WTC11 (cell line): ENCODE measurements at places on chromosomes 4 and X. TPM values are rescaled to one million over a fixed set of nuclear protein-coding genes. Genes with fewer than 3 reads are reported as not detected.

The ERVMER34-1 gene
- 14.6 to 27.8 TPM (median 24.0 TPM) in 3 replicates for total RNA-seq

DNA sequence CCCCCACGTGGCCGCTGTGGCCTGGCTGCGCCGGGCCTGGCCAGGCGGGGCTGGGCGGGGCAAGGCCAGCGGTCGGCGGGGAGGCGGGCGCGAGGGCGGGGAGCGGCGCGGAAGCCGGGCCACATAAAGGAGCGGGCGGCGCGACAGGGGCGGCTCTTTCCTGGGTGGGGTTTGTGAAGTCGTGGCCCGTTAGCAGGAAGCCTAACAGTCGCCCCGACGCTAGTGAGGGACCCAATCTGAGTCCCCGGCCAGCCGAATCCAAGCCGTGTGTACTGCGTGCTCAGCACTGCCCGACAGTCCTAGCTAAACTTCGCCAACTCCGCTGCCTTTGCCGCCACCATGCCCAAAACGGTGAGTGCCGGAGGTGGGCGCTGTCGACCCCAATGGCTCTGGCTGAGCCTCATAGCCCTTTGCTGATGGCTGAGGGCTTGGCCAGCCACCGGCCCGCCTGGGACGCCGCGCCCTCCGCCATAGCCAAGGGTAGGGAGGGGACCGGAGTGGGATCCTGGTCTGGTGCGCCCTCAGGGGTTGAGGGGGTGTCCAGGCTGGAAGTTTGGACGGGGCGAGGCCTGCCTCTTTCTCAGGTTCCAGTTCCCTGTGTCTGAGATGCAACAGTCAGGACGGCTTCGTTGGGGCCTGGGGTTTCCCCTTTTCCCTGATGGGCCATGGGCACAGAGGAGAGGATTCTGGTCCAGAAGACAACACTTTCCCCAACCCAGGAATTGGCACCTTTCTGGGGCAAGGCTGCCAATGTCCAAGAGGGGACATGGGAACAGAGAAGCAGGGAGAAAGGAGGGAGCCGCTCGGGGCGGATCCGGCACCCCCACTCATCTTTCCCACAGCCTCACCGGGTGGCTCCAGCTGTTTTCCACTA is at the start of gene MSN:
MSN (plus strand) TSS at position 152 of the 874 bp plus-strand sequence; CDS start at position 340, 188 bp downstream.
- peak within 1 kb of the TSS; percentile 79 for H3K4me3 ChIP-seq
- no peaks in the 10 kb centered on the region; the same call in 1 of the 2 replicates for H3K36me3 ChIP-seq
- peaks cover 4% of the 10 kb centered on the region; the same call in 1 of the 2 replicates for H3K27me3 ChIP-seq
- H3K4me1 ChIP-seq, result peaks cover 32% of the 10 kb centered on the region

DNA sequence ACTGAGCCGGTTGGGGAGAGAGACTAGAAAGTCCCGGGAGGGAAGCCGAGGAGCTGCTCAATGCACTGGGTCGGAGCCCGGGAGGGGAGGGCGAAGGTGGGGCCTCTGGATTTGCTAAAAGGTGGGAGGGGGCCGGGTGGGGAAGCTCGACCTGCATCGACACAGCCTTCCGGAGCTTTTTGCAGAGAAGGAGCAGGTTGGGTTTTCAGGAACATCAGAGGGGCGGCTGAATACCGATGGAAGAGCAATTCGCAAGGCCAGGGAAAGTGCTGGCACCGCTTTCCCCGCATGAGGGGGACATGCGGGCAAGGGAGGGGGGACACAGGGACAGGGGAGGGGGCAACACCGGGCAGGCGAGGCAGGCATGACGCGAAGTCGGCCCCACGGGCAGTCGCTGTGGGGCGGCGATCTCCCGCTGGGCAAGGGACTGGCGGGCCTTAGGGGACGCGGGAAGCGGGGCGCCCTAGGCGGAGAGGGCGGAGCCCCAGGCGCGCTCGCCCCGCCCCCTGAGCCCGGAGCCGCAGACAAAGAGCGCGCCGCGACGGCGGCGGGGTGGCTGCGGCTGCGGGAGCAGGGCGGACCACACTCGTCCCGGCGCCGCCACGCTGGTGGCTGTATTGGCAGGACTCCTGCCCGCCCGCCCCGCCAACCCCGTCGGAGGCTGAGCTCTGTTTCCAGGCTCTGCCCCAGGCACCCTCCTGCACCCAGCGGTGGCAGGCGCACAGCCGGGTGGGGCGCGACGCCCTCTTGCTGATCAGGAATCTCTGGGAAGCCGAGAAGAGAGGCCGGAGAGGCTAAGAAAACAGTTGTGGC is 11.6 kb downstream of the PDZD4 start:
- peak overlapping the region; percentile 60 for H3K4me3 ChIP-seq
- H3K4me1 ChIP-seq, result peaks cover 52% of the 10 kb centered on the region
- 0 out of 2 replicates have a peak, but pooled peaks cover 2% of the 10 kb centered on the region for H3K36me3 ChIP-seq
- H3K27me3 ChIP-seq, result no peaks in the 10 kb centered on the region
- peak overlapping the region; percentile 98; the same call in 1 of the 2 replicates for H3K27ac ChIP-seq
- peak; percentile 66 for DNase-seq

DNA sequence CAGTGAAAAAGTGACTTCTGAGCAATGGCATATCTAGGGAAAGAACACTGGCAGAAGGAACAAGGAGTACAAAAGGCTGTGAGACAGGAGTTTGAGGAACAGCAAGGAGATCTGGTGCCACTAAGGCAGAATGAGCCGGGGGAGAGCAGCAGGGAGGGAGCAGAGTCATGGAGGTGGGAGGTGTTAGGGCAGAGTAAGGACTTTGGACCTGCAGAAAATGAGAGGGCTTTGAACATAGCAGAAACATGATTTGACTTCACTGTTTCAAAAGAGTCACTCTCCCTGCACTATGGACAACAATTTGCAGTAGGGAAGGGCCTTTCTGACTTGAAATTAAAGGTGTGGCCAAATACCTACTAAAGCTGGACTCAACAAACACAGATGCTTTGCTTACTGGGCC is 356.2 kb downstream of the ADGRL3 start:
- no peak for DNase-seq
- H3K4me3 ChIP-seq, result no peak overlapping the region
- no peaks in the 10 kb centered on the region for H3K27me3 ChIP-seq
- no peaks in the 10 kb centered on the region for H3K36me3 ChIP-seq

GRCh38 chr4:142778430-142778829 is 67.7 kb downstream of the INPP4B start:
- no peaks in the 10 kb centered on the region for H3K27me3 ChIP-seq
- H3K27ac ChIP-seq, result no peak overlapping the region
- H3K36me3 ChIP-seq, result no peaks in the 10 kb centered on the region
- DNase-seq, result no peak

DNA sequence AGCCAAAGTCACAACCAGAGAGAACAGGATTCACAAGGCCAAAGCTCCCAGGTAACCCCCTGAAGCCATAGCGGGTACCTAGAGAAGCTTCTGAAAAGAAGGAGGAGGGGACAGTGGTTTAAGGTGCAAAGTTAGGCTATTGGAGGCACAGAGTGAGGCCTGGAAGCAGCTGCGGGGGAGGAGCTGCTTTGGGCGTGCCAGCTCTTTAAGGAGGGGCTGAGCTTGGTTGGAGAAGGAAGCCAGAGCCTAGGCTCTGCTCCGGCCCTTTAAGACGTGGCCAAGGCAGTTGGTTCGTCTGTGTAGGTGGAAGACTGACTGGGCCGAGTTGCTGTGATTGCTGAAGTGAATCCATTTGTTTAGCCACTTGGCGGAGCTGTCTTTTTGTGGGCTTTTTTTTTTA is 1.5 kb downstream of the KLF8 start:
- H3K27ac ChIP-seq, result no peak overlapping the region; the same call in 1 of the 2 replicates
- DNase-seq, result peak; percentile 58
- H3K4me1 ChIP-seq, result peaks cover 17% of the 10 kb centered on the region
- H3K4me3 ChIP-seq, result peak overlapping the region; percentile 83
- peaks cover 3% of the 10 kb centered on the region; the same call in 1 of the 2 replicates for H3K36me3 ChIP-seq

- H3K4me3 ChIP-seq, result no peak overlapping the region
- H3K4me1 ChIP-seq, result peaks cover 1% of the 10 kb centered on the region; the same call in 1 of the 2 replicates
- H3K27ac ChIP-seq, result no peak overlapping the region
- DNase-seq, result no peak
Observed at GRCh38 chr4:123606946-123607542, 210.4 kb downstream of the SPRY1 start.

The FGF16 gene
- total RNA-seq, result 1.1 to 1.6 TPM (median 1.3 TPM) in 3 replicates

The UGT2B17 gene
- total RNA-seq, result 0.14 to 0.18 TPM in 2 of 3 replicates, not detected in the other

The MGAT4D gene
- not detected in 3 replicates for total RNA-seq

- DNase-seq, result no peak
- no peak overlapping the region for H3K4me3 ChIP-seq
- H3K27ac ChIP-seq, result no peak overlapping the region
- no peaks in the 10 kb centered on the region for H3K36me3 ChIP-seq
- H3K4me1 ChIP-seq, result peaks cover 6% of the 10 kb centered on the region
- H3K27me3 ChIP-seq, result no peaks in the 10 kb centered on the region; the same call in 1 of the 2 replicates
Observed at GRCh38 chr4:57055886-57056285, 54.3 kb downstream of the IGFBP7 start.

DNA sequence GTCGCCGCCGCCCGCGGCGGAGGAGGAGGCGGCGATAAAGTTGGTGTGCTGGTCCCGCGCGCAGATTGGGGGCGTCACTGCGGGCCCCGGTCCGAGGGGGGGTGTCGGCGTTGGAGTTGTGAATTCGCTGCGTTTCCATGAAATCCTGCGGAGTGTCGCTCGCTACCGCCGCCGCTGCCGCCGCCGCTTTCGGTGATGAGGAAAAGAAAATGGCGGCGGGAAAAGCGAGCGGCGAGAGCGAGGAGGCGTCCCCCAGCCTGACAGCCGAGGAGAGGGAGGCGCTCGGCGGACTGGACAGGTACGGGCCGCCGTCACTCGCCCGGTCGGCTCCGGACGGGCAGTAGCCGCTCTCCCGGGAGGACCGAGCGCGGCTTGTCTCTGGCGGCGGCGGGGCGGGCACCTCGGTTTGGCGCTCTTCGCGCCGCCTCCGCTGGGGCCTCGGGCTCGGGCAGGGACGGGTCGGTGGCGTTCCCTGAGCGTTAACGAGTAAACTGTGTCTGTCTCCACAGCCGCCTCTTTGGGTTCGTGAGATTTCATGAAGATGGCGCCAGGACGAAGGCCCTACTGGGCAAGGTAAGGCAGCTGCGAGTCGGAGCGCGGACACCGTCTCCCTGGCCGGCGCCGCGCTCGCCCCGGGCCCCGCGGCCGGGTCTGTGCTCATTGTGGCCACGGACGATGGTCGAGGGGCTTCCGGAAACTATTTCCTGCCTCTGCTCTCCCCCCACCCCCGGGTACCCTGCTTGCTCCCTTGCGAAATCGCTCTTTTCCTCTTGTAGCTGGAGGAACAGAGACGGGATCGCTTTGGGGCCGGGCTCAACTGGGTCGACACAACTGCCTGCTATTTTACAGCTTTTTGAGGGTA is 658 bp downstream of the KDM6A start:
- peak overlapping the region; percentile 97; the same call in 1 of the 2 replicates for H3K27ac ChIP-seq
- peaks cover 12% of the 10 kb centered on the region for H3K4me1 ChIP-seq
- no peaks in the 10 kb centered on the region for H3K27me3 ChIP-seq

DNA sequence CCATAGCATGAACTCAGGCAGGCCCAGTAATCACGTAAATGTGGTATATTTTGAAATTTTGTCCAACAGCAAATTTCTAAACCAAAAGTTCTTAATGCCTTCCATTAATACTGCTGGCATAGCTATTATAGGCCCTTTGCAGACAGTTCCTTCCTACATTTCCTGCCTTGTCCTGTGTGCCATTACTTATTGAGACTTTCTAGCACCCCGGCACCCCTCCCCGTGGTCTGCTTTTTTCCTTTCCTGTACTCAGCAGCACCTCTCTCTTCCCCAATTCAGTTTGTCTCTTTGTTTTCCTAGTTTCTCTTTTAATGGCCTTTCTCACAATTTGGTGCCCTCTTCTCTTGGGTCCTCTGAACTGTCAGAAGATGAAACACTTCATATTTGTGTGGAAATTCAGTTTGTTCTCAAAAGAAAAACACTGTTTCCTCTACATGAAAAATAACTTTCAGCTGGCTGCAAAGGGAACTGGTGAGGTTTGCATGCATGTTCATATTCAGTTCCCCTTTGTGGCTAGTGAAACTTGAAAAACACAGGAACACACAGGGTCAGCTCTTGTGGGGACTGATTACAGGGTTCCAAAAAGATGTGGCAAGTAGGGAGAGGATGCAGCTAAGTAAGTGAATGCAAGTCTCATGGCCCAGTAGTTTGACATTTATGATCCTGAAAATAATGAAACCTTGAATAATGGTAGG is 17.1 kb downstream of the GPR34 start:
- H3K27me3 ChIP-seq, result no peaks in the 10 kb centered on the region
- no peaks in the 10 kb centered on the region for H3K36me3 ChIP-seq
- peaks cover 48% of the 10 kb centered on the region for H3K4me1 ChIP-seq
- H3K4me3 ChIP-seq, result no peak overlapping the region
- H3K27ac ChIP-seq, result peak overlapping the region; percentile 52

The TREX2 gene
- total RNA-seq, result 0.78 to 1.5 TPM (median 1.0 TPM) in 3 replicates

The NDNF gene
- 2.3 to 2.5 TPM (median 2.4 TPM) in 3 replicates for total RNA-seq

- H3K4me1 ChIP-seq, result peaks cover 45% of the 10 kb centered on the region
- no peak for DNase-seq
- no peaks in the 10 kb centered on the region for H3K27me3 ChIP-seq
- no peaks in the 10 kb centered on the region for H3K36me3 ChIP-seq
- H3K27ac ChIP-seq, result peak overlapping the region; percentile 75
- H3K4me3 ChIP-seq, result no peak overlapping the region
Observed at GRCh38 chr4:40846532-40846931, 96.8 kb downstream of the NSUN7 start.

GRCh38 chr4:151908201-151908600 is 147.4 kb upstream of the GATB start:
- H3K4me3 ChIP-seq, result no peak overlapping the region
- H3K27me3 ChIP-seq, result peaks cover 3% of the 10 kb centered on the region; the same call in 1 of the 2 replicates
- H3K36me3 ChIP-seq, result peaks cover 4% of the 10 kb centered on the region

- peaks cover 3% of the 10 kb centered on the region; the same call in 1 of the 2 replicates for H3K4me1 ChIP-seq
- DNase-seq, result no peak
- no peak overlapping the region for H3K27ac ChIP-seq
- H3K27me3 ChIP-seq, result no peaks in the 10 kb centered on the region
- no peak overlapping the region for H3K4me3 ChIP-seq
- H3K36me3 ChIP-seq, result no peaks in the 10 kb centered on the region
Observed at GRCh38 chr4:7390906-7391636, 43.7 kb downstream of the PSAPL1 start.

- no peak for DNase-seq
- H3K27ac ChIP-seq, result no peak overlapping the region
- peaks cover 39% of the 10 kb centered on the region for H3K4me1 ChIP-seq
- no peak overlapping the region for H3K4me3 ChIP-seq
- peaks cover 80% of the 10 kb centered on the region for H3K27me3 ChIP-seq
- no peaks in the 10 kb centered on the region for H3K36me3 ChIP-seq
Observed at GRCh38 chrX:129938081-129938480, 32.1 kb downstream of the UTP14A start.

The RNF175 gene
- 5.2 to 5.7 TPM (median 5.4 TPM) in 3 replicates for total RNA-seq

DNA sequence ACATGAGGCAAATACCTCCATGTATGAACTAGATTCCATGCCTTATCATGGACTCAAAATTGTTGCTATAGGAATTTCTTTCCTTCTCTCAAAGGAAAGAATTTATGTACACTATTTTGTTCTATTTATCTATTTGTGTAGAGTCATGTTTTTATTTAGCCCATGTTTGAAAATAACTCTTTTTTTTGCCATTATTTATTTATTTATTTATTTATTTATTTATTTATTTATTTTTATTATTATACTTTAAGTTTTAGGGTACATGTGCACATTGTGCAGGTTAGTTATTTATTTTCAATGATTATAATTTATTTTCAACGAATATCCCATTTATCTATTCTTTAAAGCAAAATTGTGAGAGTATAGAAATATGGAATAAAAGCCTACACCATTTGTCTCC is 177.9 kb downstream of the MAGEE1 start:
- H3K4me1 ChIP-seq, result no peaks in the 10 kb centered on the region
- peaks cover 17% of the 10 kb centered on the region for H3K36me3 ChIP-seq
- no peak for DNase-seq
